ENCODE measurements at places on chromosomes 13 and 19. TPM values are rescaled to one million over a fixed set of nuclear protein-coding genes. Genes with fewer than 3 reads are reported as not detected.

GRCh38 chr13:49499889-49500660 is 4.3 kb downstream of the PHF11 start:
- no peaks in the 10 kb centered on the region for H3K4me1 ChIP-seq
- H3K27me3 ChIP-seq, result no peaks in the 10 kb centered on the region
- peak overlapping the region; percentile 31 for H3K27ac ChIP-seq
- no peak for DNase-seq
- H3K36me3 ChIP-seq, result no peaks in the 10 kb centered on the region
- no peak overlapping the region for H3K4me3 ChIP-seq

DNA sequence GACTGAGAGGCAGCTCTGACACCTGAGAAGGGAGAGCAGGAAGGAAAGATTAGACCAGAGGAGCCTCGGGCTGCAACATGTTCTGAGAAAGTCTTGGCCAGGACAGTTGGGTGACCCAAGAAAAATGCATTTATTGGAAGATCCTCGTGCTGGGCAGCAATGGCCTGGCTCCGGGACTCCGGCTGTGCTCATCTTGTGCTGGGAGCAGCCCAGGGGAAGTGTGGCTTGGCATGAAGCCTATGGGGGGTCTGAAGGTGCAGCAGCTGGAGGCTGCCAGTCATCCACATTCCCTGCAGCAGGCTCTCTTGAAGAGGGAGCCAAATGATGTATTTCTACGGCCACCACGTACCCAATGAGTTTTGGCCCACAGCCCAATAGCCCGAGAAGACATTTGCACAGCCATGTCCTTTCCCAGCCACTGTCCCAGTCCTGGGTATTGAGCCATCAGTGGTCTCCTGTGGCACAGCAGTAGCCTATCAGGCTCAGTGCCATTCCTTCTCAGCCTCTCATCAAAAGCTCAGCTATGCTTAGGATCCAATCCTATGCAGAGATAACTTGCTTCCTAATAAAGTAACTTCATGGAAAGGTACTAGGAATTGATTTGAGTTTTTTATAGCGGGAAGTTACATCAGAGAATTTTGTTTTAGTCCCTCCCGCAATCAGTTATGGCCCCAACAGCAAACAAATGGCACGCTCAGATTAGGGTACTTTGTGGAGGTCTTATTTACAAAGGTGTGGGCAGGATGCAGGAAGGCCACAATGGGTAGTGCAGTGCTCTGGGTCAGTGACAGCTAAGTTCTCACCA is 76.0 kb upstream of the MEDAG start:
- H3K4me3 ChIP-seq, result no peak overlapping the region
- no peaks in the 10 kb centered on the region for H3K4me1 ChIP-seq
- no peak for DNase-seq
- no peaks in the 10 kb centered on the region for H3K36me3 ChIP-seq
- H3K27ac ChIP-seq, result no peak overlapping the region

DNA sequence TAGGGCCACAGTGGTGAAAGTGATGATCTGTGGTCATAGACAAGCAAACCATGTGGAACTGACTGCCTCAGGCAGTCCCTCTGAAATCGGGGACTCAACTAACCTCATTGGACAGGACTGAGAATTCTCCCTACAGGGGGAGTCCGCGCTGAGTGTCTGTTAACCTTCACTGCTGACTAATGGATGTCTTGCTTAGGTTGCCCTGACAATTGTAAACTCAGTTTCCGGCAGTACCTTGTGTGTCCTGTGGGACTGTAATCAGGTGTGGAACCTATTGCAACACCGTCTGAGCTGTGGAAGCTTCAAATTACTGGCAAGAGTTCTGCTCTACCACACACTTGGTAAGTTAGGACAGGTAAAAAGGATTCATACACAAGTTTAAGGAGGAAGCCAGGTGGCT is 21.8 kb downstream of the ZNF77 start:
- peak; percentile 41 for DNase-seq
- no peaks in the 10 kb centered on the region for H3K4me1 ChIP-seq
- no peak overlapping the region for H3K27ac ChIP-seq
- H3K27me3 ChIP-seq, result no peaks in the 10 kb centered on the region

- no peaks in the 10 kb centered on the region for H3K36me3 ChIP-seq
- no peaks in the 10 kb centered on the region for H3K27me3 ChIP-seq
- DNase-seq, result no peak
Observed at GRCh38 chr13:98476538-98476966, 100.4 kb downstream of the STK24 start.

- H3K4me3 ChIP-seq, result no peak overlapping the region
- no peaks in the 10 kb centered on the region for H3K4me1 ChIP-seq
- DNase-seq, result no peak
- no peak overlapping the region for H3K27ac ChIP-seq
- H3K27me3 ChIP-seq, result no peaks in the 10 kb centered on the region
- H3K36me3 ChIP-seq, result no peaks in the 10 kb centered on the region
Observed at GRCh38 chr19:20969898-20970297, 46.8 kb downstream of the ZNF85 start.

- H3K4me3 ChIP-seq, result peak overlapping the region; percentile 92
- DNase-seq, result no peak
- peak overlapping the region; percentile 91 for H3K27ac ChIP-seq
- no peaks in the 10 kb centered on the region for H3K27me3 ChIP-seq
Observed at GRCh38 chr19:29212356-29212647, 649 bp downstream of the UQCRFS1 start.

- no peak for DNase-seq
- no peaks in the 10 kb centered on the region for H3K4me1 ChIP-seq
- no peak overlapping the region for H3K27ac ChIP-seq
- H3K4me3 ChIP-seq, result no peak overlapping the region
- H3K27me3 ChIP-seq, result no peaks in the 10 kb centered on the region
Observed at GRCh38 chr13:113049521-113049941, 56.1 kb upstream of the F7 start.

DNA sequence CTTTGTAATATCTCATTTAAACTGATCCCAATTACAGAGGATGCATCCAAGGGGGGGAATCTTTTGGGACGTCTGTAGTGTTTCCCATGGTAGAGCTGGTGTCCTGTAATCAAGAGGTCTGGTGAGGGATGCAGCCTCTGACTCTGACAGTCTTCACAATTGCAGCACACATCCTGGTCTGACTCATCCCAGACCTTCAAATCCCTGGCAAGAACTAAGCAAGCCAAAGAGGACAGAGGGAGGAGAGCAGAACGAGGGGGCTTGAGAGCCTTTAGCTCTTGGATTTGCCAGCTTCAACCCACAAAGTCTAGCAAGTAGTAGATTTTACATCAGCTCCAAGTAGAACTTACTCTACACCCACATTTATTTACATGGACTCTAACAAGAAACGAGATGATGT is 17.3 kb upstream of the FCGBP start:
- H3K4me1 ChIP-seq, result no peaks in the 10 kb centered on the region
- no peak for DNase-seq
- no peak overlapping the region for H3K4me3 ChIP-seq
- H3K27me3 ChIP-seq, result no peaks in the 10 kb centered on the region
- H3K27ac ChIP-seq, result no peak overlapping the region
- no peaks in the 10 kb centered on the region for H3K36me3 ChIP-seq

- no peaks in the 10 kb centered on the region for H3K27me3 ChIP-seq
- H3K4me1 ChIP-seq, result no peaks in the 10 kb centered on the region
- no peak overlapping the region for H3K27ac ChIP-seq
- H3K36me3 ChIP-seq, result no peaks in the 10 kb centered on the region
- no peak for DNase-seq
- no peak overlapping the region for H3K4me3 ChIP-seq
Observed at GRCh38 chr13:112991609-112992008, 22.6 kb downstream of the MCF2L start.

- no peaks in the 10 kb centered on the region for H3K4me1 ChIP-seq
- no peak overlapping the region for H3K27ac ChIP-seq
- H3K27me3 ChIP-seq, result no peaks in the 10 kb centered on the region
Observed at GRCh38 chr13:93982179-93982918, 497.1 kb downstream of the DCT start.

DNA sequence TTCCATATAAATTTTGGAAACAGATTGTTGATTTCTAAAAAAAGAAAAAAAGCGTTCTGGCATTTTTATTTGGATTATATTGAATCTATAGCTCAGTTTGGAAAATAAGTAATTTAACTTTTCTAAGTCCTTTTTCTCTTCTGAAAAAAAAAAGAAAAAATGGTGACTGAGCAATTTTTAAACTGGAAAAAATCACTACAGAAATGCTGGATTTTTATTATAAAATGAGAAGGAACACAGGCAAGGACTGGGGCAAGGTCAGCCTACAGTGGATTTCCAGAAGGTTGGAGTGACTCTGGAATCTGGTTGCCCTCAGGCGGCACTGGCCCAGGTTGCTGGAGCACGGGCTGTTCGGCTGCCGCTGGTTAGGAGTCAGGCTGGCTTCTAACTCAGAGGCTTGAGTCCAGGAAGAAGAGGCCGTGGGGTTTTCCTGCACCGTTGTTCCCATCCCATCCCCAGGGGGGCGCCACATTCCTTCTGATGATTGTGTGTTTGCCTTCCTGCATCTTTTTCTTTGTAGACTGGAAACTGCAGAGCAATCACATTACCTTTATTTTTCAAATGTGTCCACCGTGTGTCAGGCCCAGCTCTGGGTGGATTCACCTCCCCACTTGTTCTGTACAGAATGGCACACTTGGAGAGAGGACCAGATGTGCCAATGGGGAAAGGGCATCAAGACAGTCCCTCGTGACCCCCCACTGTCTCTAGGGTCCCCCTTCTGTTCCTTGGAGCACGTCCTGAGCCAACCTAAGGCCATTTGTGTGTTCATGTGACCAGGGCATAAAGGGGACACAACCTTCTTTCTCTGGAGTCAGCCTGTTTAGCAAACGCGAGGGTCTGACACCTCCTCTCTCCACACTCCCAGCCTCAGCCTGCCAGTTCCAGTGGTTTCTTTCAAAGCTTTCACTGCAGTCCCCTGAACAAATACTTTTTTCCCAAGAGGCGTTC is 44.5 kb upstream of the GTF3A start:
- peak; percentile 86 for DNase-seq
- no peaks in the 10 kb centered on the region for H3K36me3 ChIP-seq
- no peaks in the 10 kb centered on the region for H3K4me1 ChIP-seq
- no peaks in the 10 kb centered on the region for H3K27me3 ChIP-seq
- no peak overlapping the region for H3K4me3 ChIP-seq
- no peak overlapping the region for H3K27ac ChIP-seq

- H3K27me3 ChIP-seq, result no peaks in the 10 kb centered on the region
- no peaks in the 10 kb centered on the region for H3K36me3 ChIP-seq
- H3K4me1 ChIP-seq, result no peaks in the 10 kb centered on the region
- H3K4me3 ChIP-seq, result no peak overlapping the region
- H3K27ac ChIP-seq, result peak overlapping the region; percentile 40
- no peak for DNase-seq
Observed at GRCh38 chr19:43759515-43759914, 4.8 kb upstream of the SMG9 start.

- H3K4me1 ChIP-seq, result no peaks in the 10 kb centered on the region
- no peaks in the 10 kb centered on the region for H3K27me3 ChIP-seq
- no peak for DNase-seq
- H3K27ac ChIP-seq, result no peak overlapping the region
Observed at GRCh38 chr13:75473468-75473867, 8.5 kb downstream of the TBC1D4 start.

- H3K36me3 ChIP-seq, result no peaks in the 10 kb centered on the region
- H3K4me1 ChIP-seq, result no peaks in the 10 kb centered on the region
- DNase-seq, result no peak
- H3K27me3 ChIP-seq, result no peaks in the 10 kb centered on the region
- no peak overlapping the region for H3K4me3 ChIP-seq
- no peak overlapping the region for H3K27ac ChIP-seq
Observed at GRCh38 chr13:46134961-46135522, 30.2 kb upstream of the CPB2 start.

DNA sequence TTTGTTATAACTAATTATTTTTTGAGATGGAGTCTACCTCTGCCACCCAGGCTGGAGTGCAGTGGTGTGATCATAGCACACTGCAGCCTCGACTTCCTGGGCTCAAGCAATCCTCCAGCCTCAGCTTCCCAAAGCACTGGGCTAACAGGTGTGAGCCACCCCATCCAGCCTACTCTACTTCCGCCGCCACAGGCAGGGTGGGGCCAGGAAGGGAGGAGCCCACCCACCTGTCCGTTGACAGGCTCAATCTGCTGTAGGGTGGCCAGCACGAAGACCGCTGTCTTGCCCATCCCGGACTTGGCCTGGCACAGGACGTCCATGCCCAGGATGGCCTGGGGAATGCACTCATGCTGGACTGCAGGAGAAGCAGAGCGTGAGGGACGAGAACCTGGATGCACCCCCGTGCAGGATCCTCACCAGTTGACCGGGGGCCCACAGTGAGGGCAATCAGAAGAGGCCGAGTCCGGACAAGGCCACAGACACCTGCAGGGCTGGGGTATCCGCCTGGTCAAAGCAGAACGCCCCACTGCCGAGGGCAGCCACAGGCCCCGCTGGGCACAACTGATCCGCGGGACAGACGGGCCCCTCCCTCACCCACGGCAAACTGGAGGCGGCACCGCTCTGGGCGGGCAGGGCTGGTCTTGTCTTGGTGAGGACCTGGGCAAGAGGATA is 6.7 kb downstream of the DDX39A start:
- H3K36me3 ChIP-seq, result peaks cover 67% of the 10 kb centered on the region
- H3K27ac ChIP-seq, result peak overlapping the region; percentile 22
- H3K4me3 ChIP-seq, result no peak overlapping the region
- H3K27me3 ChIP-seq, result no peaks in the 10 kb centered on the region

- H3K4me1 ChIP-seq, result no peaks in the 10 kb centered on the region
- DNase-seq, result no peak
- H3K27ac ChIP-seq, result no peak overlapping the region
- H3K27me3 ChIP-seq, result no peaks in the 10 kb centered on the region
- H3K36me3 ChIP-seq, result no peaks in the 10 kb centered on the region
Observed at GRCh38 chr13:83929157-83929556, 46.9 kb upstream of the SLITRK1 start.

DNA sequence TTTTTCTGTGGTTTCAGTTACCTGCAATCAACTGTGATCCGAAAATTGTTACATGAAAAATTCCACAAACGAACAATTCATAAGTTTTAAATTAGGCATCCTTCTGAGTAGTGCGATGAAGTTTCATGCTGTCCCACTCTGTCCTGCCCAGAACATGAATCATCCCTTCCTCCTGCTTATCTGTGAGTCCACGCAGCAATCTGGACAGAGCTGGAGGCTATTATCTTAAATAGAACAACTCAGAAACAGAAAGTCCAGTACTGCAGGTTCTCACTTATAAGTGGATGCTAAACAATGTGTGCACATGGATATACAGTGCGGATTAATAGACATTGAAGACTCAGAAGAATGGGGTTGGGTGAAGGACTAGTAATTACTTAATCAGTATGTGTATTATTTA is 583.7 kb upstream of the SPRY2 start:
- no peak overlapping the region for H3K27ac ChIP-seq
- H3K36me3 ChIP-seq, result no peaks in the 10 kb centered on the region
- no peaks in the 10 kb centered on the region for H3K27me3 ChIP-seq
- H3K4me3 ChIP-seq, result no peak overlapping the region

PCP2 gene
- not detected for total RNA-seq

PCSK4 gene
- total RNA-seq, result 7.7 TPM

ZFP36 gene
- total RNA-seq, result 329 TPM

LRFN3 gene
- 17.5 TPM for total RNA-seq

HSD17B14 gene
- 2.8 TPM for total RNA-seq

ZNF177 gene
- not detected for total RNA-seq

TEX101 gene
- not detected for total RNA-seq
